ENCODE measurements at places on chromosomes 1 and 21.

DNA sequence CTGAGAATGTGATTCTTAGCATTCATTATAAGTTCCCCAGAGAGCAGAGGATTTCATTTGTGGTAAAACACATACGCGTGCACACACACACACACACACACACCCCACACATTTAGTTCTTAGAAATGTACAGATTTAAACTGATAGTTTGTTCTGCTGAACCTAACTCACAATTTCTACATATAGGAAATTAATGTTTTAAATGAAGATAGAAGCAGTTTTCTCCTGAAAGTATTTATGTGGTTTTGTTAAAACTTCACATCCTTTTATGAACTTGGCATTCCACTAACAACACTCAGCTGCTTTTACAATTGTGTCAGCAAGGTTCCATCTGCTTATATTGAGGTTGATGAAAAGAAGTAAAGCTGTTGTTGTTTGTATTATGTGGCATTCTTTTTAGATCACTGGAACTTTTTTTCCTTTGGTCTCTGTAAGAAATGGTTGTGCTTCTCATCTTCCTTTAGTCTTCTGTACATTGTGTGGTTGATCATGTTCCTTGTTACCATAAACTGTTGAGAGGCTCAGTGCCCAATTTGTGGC lies 41.6 kb downstream of the AK4 start:
- no peaks in the 10 kb centered on the region for H3K27me3 ChIP-seq
- H3K4me3 ChIP-seq, result no peak overlapping the region
- no peaks in the 10 kb centered on the region for H3K4me1 ChIP-seq

DNA sequence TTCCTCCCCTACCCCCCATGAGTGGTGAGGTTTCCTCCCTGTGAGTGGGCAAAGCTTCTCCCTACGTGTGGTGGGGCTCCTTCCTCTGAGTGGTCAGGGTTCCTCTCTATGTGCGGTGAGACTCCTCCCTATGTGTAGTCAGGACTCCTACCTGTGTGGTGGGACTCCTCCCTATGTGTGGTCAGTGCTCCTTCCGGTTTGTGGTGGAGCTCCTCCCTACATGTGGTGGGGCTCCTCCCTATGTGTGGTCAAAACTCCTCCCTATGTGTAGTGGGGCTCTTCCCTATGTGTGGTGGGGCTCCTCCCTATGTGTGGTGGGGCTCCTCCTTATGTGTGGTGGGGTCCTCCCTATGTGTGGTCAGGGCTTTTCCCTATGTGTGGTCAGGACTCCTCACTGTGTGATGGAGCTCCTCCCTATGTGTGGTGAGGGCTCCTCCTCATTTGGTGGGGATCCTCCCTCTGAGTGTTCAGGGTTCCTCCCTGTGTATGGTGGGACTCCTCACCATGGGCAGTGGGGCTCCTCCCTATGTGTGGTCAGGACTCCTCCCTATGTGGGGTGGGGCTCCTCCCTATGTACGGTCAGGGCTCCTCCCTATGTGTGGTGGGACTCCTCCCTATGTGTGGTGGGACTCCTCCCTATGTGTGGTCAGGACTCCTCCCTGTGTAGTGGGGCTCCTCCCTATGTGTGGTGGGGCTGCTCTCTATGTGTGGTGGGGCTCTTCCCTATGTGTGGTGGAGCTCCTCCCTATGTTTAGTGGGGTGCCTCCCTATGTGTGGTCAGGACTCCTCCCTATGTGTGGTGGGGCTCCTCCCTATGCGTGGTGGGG lies 29.1 kb downstream of the PRSS38 start:
- no peak overlapping the region for H3K4me3 ChIP-seq
- DNase-seq, result no peak
- no peaks in the 10 kb centered on the region for H3K36me3 ChIP-seq
- H3K27me3 ChIP-seq, result no peaks in the 10 kb centered on the region
- no peaks in the 10 kb centered on the region for H3K4me1 ChIP-seq

DNA sequence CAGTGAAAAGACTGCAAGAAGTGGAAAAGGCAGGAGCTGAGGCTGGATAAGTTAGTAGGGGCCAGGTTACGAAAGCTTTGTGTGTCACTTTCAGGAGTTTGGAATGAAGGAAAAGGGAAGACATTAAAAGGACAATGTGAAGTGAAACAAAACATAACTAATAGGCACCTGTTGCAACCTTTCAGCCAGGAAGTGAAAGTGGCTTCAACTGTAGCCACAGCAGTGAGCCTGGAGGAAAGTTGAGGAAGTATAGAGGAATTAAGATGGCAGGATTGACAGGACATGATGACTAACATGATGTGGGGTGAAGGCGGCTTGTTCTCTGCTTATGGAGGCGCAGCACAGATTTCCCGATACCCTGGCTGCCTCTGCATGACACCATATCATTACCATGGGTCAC lies 68.9 kb downstream of the C4BPA start:
- no peak overlapping the region for H3K27ac ChIP-seq
- DNase-seq, result no peak
- H3K36me3 ChIP-seq, result no peaks in the 10 kb centered on the region
- no peak overlapping the region for H3K4me3 ChIP-seq
- no peaks in the 10 kb centered on the region for H3K4me1 ChIP-seq
- no peaks in the 10 kb centered on the region for H3K27me3 ChIP-seq

DNA sequence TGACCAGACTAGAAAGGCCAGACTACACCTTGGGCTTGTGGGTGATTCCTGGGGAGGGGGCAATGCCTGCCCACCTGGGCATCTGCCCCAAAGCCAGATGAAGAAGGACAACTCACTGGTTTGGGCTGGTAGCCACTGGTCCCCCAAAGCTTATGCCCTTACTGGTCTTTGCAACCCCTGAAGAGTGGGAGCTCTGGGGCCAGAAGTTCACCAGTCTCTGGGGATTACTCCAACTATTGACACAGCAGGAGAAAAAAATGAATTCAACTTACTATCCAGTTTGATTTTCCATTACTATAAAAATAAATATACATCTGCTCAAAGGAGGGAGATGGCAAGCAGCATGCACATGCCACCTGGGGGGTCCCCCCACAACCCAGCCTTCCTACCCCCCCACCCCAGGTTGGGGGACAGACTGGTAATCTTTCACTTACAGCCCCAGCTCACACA lies 2.6 kb downstream of the AHDC1 start:
- no peaks in the 10 kb centered on the region for H3K36me3 ChIP-seq
- H3K4me3 ChIP-seq, result no peak overlapping the region
- H3K27me3 ChIP-seq, result no peaks in the 10 kb centered on the region
- peaks cover 67% of the 10 kb centered on the region for H3K4me1 ChIP-seq
- no peak for DNase-seq

GRCh38 chr1:117138561-117138960 lies 17.0 kb upstream of the TRIM45 start:
- no peak overlapping the region for H3K27ac ChIP-seq
- H3K4me3 ChIP-seq, result no peak overlapping the region
- no peaks in the 10 kb centered on the region for H3K36me3 ChIP-seq
- no peak for DNase-seq
- H3K27me3 ChIP-seq, result no peaks in the 10 kb centered on the region
- H3K4me1 ChIP-seq, result no peaks in the 10 kb centered on the region

- H3K36me3 ChIP-seq, result no peaks in the 10 kb centered on the region
- no peak for DNase-seq
- no peaks in the 10 kb centered on the region for H3K27me3 ChIP-seq
- no peak overlapping the region for H3K27ac ChIP-seq
These were observed 49.8 kb downstream of the BCAR3 start for GRCh38 chr1:93631626-93632365.

- no peaks in the 10 kb centered on the region for H3K4me1 ChIP-seq
- DNase-seq, result no peak
- H3K27ac ChIP-seq, result no peak overlapping the region
- no peaks in the 10 kb centered on the region for H3K36me3 ChIP-seq
These were observed 64.1 kb downstream of the MIS18A start for GRCh38 chr21:32214654-32215305.
